ENCODE measurements at places on chromosomes 3 and 15.
A peak's percentile ranks its signal among the peaks of the same experiment; 100 is the strongest.

GRCh38 chr15:41558400-41559238 lies at the start of gene TYRO3:
Gene TYRO3 (plus strand): TSS chr15:41559212. CDS start chr15:41559258, 46 bp downstream.
- peak; percentile 45 for DNase-seq

- no peak for DNase-seq
Measured at GRCh38 chr3:151281671-151282324, 3.5 kb upstream of the P2RY14 start.

- DNase-seq, result no peak
Measured at GRCh38 chr3:79869461-79870312, 101.9 kb upstream of the ROBO1 start.

DNA sequence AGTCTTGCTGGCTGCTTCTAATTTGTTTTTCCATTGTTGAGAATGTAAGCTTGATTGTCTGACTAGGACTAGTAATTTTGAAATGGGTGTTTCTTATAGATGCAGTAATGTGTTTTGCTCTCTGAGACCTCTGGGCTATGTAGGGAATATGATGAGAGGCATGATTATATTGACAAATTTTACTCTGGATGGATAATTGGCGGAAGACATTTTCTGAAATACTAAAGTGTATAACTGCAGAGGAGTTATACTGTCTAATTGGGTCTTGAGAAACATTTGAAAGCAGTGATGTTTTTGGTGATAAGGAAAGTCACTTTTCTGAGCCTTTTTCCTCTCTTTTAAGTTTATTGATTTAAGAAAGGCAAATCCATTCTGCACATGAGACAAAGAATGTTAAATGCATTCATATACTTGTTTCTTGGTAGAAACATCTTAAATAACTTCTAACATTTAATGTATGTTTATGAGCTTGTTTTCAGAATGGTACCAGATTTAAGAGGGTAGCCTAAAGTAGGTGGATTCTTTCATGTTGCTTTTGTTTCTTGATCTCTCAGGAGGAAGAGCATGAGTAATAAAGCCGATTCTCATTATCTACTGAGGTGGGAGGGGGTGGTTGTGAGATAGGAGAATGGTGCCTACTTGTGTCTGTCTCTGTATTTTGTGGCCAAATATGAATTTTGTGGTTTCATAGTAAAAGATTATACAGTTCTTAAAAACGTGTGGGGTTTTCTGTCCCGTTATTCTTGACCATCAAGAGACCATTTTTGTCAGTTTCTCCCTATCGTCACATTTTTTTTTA lies 2.0 kb downstream of the ATP2C1 start:
- no peak for DNase-seq

DNA sequence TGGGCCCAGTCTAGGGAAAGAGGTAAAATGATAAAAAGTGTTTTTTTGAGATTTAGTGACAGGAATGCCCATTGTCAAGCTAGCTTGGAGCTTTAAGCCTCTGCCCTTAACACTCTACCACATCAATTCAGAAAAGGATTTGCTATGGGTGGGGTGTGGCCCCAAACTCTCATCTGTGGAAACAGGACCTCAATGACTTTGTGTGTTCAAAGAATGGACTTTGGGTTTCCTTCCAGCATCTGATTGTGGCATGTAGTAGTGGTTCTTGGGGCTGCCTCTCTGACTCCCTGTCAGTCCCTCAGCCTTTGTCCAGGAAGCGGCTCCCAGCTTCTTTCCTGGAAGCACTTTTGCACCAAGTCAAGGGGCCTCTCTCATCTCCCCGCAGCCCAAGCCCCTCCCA lies 56.1 kb downstream of the CCNL1 start:
- DNase-seq, result no peak

DNA sequence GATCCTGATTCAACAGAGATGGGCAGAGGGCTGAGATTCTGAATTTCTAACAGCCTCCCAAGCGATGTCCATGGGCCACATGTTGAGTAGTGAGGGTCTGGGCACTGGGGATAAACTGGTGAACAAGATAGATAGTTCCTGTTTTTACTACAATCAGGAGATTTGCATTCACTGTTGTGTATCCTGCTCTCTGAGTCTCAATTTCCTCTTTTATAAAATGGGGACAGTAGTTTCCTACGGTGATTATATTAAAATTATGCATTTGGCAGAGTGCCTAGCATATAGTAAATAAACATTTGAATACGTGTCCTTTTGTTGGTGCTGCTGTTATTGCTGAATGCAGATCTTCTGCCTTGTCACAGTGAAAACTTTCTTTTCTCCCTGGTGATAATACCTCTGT lies 102.5 kb downstream of the MYH15 start:
- no peak for DNase-seq

- DNase-seq, result no peak
Measured at GRCh38 chr3:129106320-129106719, 15.3 kb downstream of the RAB43 start.

DNA sequence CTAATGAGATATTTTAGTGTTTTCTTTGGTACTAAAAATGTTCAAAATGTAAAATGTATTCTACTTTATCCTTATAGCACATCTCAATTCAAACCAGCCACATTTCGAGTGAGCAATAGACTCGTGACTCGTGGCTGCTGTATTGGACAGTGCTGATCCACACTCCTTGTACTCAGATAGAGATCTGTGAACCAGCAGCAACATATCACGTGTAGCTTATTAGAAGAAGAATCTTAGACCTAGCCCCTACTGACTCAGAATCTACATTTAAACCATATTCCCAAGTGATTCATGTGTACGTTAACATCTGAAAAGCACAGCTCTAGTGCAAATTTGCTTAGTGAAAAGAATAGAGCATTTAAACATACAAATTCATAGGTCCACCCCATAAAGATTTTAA lies 130.9 kb downstream of the IL1RAP start:
- no peak for DNase-seq

DNA sequence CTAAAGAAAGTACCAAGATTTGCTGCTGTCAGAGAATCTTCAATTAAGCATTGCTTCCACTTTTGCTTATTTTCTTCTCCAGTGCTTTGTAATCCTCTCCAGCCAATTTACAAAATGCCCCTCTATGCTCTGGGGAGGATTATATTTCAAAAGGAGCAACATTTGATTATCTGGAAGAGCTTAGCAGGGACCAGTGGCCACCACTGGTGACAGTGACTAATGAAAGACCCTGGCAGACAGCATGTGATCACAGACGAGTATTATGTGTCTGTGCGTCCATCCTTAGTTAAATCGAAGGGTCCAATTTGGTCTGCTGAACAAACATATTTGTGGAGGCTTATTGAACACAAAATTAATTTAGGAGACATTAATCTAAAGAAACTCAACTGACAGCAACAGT lies 152.6 kb downstream of the ZNF621 start:
- DNase-seq, result no peak

DNA sequence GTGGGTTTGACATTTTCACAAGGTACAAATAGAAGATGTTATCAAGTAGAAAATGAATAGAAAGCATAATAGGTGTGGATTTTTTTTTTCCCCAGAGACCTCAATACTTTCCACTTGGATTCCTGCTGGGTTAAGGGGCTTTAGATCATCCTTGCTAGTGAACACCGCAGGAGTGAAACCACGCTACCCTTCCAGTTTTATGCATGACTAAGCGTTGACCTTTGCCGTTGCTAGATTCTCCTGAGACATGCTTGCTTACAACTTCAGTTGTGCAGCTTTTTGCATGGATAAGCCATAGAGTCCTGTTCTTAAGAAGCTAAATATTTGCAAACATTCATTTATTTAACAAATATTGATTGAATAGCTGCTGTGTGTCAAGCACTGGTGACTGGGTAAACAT lies 299.7 kb upstream of the LMCD1 start:
- no peak for DNase-seq

GRCh38 chr3:180656406-180656805 lies 22.9 kb downstream of the CCDC39 start:
- no peak for DNase-seq

- DNase-seq, result no peak
Measured at GRCh38 chr3:23046536-23046935, 156.6 kb upstream of the UBE2E2 start.

- no peak for DNase-seq
Measured at GRCh38 chr3:63912768-63913588, 795 bp upstream of the SCAANT1 start.

DNA sequence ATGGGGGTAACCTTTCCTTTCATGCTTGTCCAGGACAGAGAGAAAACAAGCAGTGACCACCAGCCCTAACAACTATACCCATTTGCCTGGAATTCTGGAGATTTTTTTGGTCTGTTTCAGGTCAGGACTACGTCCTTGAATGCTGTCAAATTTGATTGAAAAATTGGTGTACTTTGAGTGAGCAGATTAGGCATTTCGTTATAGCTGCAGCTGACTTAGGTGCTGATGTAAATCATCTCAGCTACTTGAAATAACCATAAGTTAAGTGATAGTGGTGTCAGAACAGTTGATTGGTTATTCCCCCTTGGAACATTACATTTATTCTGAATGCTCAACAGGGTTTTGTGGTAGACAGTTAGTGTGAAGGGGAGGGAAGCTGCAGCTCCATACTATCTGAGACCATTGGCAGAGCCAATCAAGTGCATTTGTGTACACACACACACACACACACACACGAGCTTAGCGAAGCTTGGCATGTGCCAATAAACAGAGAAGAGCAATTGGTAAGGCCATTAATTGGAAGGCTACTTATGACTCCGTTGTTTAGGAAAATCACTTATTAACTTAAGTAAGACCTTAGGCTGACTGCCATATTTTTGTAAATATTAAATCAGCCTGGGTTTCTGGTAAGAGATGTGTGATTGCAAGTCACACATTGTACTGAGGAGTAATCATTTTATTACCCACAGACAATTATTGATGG lies 447.8 kb downstream of the MFSD1 start:
- DNase-seq, result no peak

- no peak for DNase-seq
Measured at GRCh38 chr3:139187648-139188047, 143.0 kb upstream of the PRR23C start.

DNA sequence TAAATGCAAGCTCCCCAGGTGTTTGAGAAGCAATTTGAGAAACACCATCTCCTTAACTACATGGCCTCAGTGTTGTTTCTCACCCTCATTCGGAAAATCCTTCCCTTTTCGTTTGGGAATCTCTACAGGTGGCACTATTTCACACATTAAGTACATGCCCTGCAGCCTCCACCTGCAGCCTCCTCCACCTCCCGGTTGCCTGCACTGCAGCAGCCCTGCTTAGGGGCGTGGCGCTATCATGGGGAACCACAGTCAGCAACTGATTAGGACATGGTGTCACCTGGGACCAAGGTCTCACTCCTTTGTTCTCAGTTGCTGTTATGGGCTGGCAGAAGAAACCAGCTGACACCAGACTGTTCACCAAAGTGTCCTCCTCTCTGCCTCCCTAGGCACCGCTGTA lies 11.7 kb upstream of the ZNF774 start:
- no peak for DNase-seq

- no peak for DNase-seq
Measured at GRCh38 chr15:98996169-98996568, 11.4 kb downstream of the PGPEP1L start.

- DNase-seq, result no peak
Measured at GRCh38 chr15:74461847-74462511, 1.0 kb upstream of the UBL7 start.

GRCh38 chr15:90469723-90470122 lies 60.0 kb upstream of the CRTC3 start:
- DNase-seq, result no peak

- DNase-seq, result no peak
Measured at GRCh38 chr15:66472176-66472999, 25.2 kb downstream of the SNAPC5 start.

DNA sequence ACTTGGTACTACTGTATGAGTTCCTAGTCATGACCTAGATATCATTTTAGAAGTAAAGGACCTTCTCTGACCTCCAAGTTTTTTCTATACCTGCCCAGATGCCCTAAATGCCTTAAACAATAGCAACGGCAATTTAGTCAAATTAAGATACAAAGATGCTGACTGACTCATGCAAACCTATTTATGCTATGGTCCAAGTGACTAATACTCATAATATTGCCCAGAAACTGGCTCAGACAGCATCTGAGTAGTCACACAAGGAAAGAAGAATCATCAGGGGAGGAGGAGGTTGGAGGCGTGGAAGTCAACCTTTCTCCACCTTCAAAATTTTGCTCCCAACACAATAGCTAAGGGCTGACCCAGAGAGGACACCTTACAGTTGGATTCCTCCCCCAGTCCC lies 6.8 kb downstream of the FYCO1 start:
- no peak for DNase-seq

DNA sequence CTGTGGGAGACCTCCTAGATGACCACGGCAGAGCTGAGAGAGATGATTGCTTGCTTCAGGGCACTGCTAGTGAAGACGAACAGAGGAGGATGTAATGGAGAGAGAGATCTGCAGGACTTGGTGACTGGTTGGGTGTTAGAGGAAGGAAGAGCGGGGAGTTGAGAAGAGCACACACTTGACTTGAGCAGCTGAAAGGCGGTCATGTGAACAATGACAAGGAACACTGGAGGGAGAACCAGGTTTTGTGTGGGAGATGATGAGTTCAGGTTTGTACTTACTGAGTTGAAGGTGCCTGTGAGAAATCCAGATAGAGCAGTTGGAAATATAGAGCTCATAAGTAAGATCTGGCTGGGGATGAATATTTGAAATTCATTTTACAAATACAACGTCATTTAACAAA lies 40.3 kb downstream of the CDAN1 start:
- no peak for DNase-seq

DNA sequence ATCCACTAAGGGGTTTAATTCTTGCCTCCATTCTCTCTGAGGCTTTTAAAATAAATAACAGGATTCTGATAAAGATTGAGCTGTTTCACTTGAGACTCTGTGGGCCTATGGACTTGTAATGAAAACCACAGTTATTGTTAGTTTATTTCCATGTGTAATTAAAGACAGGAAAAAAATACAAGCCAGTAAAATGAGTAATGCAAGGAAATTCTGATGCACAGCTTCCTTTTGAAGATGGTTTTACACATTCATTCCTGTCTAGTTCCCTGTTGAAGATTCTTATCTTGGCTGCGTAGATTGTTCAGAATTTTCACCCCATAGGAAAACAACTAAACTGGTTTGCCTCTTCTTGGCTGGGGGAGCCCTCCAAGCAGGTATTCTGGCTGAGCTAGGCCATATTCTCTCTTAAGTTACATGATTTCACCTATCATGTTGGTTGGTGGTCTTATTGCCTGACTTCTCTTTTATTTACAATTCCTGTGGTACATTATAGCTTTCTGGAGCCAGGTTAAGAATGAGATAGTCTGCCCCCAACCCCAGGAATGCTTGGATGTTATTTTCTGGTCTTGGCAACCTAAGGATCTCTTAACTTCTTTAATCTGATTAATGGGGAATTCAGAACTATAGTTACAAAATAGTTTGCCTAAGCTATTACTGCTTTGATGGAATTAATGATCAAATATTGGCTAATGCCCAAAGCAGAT lies 67.6 kb downstream of the MITF start:
- no peak for DNase-seq

DNA sequence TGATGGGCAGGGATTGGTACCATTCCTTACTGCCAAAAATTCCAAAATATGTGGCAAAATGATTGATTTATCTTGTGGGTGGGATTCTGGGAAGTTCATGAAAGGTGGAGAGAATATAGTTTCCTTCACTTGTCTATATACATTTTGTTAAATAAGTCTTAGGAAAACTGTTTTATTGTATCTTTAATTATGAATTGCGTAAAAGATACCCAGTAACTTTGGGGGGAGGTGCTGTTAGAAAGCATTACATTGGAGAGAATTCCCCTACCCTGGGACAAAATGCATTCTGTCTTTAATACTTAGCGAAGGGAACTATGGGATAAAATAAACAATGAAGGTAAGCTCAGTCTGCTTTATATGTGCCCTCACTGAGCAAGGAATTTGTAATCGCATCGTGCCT lies 4.6 kb downstream of the SETD5 start:
- no peak for DNase-seq

Measured in stimulated activated CD8-positive, alpha-beta memory T cell treated with anti-CD3 and anti-CD28 coated beads, Interleukin-7, amount 100 ng/mL, for 1 hour (primary cell).